SJCRH30 (cell line): ENCODE measurements at places on chromosomes 3 and 15. TPM values are rescaled to one million over a fixed set of nuclear protein-coding genes. Genes with fewer than 3 reads are reported as not detected.
A peak's percentile ranks its signal among the peaks of the same experiment; 100 is the strongest.

GRCh38 chr3:39980058-39980457 lies 170.6 kb downstream of the MYRIP start:
- no peak for DNase-seq

The ARL6 gene
- total RNA-seq: 6.5 and 11.0 TPM in 2 replicates

- peak; percentile 90 for DNase-seq
Observed at GRCh38 chr15:84588053-84588874, 12.5 kb upstream of the ZSCAN2 start.

The LTF gene
- not detected in 2 replicates for total RNA-seq

The TEX55 gene
- 0.10 and 0.13 TPM in 2 replicates for total RNA-seq

GRCh38 chr15:87365186-87365585 lies 891.4 kb downstream of the NTRK3 start:
- peak; percentile 6 for DNase-seq

- no peak for DNase-seq
Observed at GRCh38 chr3:10182950-10183349, 18.2 kb downstream of the IRAK2 start.

- no peak for DNase-seq
Observed at GRCh38 chr3:110327870-110328269, 743.7 kb upstream of the NECTIN3 start.

DNA sequence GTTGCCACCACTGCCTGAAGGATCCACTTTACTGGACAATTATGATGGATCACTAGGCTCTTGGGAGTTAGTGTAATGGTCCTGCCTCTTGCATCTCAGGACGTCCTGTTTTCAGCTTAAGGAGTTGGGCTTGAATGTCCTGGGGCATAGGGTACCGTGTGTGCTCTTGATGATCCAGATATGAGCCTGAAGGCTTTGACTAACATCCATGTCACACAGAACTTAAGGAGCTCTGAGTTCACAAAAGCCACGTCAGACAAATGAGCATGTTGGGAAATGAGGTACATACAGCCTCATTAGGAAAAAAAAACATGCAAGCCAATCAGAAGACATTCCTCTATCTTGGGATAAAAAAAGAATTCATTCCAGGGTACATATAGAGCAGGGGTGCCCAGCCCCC lies 40.8 kb downstream of the CA12 start:
- no peak for DNase-seq
